ENCODE measurements at places on chromosomes 7 and 10.

- DNase-seq = no peak
Observed at GRCh38 chr10:34966040-34966439, 124.1 kb downstream of the CUL2 start.

GRCh38 chr10:103922659-103923058 is 4.7 kb upstream of the STN1 start:
- DNase-seq = no peak

- no peak for DNase-seq
Observed at GRCh38 chr7:99459087-99459486, 6.9 kb downstream of the ATP5MF start.

DNA sequence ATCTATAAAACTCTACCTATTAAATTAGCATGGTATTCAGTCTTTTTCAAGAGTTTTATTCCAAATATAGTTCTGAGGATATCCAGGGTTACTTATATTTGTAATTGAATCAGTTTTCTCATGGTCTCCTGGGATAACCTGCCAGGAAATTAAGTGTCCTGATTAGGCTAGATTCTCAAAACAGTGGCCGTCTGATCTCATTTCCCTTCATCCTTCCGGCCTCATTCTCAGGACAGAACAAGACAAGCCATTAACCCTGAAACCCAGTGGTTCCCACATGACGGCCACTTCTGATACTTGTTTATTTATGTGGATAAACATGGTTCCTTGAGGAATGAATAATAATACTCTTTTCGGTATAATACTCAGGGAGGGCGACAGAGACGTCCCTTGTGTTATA is 417.6 kb upstream of the POT1 start:
- no peak for DNase-seq

- DNase-seq = no peak
Observed at GRCh38 chr10:26217396-26218086, 967 bp downstream of the GAD2 start.

DNA sequence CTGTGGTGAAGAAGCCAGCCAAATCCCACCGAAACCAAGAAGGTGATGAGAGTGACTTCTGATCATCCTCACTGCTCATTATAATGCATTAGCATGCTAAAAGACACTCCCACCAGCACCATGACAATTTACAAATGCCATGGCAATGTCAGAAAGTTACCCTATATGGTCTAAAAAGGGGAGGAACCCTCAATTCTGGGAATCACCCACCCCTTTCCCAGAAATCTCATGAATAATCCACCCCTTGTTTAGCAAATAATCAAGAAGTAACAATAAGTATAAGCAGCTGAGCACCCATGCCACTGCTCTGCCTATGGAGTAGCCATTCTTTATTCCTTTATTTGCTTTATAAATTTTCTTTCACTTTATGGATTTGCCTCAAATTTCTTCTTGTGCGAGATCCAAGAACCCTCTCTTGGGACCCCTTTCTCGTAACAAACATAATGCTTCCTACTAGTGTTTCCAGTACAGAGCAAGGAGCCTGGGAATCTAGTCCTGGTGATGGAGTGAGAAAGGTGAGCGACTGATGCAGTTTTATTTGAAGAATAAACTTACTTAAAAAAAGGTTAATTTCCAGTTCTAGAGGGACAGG is 18.4 kb upstream of the EXOC6 start:
- DNase-seq = no peak

GRCh38 chr10:97169063-97169462 is 16.7 kb downstream of the SLIT1 start:
- no peak for DNase-seq

GRCh38 chr7:120926943-120927346 is 23.6 kb upstream of the ING3 start:
- DNase-seq = no peak

- DNase-seq = no peak
Observed at GRCh38 chr10:84224411-84225028, 824 bp downstream of the LRIT2 start.

DNA sequence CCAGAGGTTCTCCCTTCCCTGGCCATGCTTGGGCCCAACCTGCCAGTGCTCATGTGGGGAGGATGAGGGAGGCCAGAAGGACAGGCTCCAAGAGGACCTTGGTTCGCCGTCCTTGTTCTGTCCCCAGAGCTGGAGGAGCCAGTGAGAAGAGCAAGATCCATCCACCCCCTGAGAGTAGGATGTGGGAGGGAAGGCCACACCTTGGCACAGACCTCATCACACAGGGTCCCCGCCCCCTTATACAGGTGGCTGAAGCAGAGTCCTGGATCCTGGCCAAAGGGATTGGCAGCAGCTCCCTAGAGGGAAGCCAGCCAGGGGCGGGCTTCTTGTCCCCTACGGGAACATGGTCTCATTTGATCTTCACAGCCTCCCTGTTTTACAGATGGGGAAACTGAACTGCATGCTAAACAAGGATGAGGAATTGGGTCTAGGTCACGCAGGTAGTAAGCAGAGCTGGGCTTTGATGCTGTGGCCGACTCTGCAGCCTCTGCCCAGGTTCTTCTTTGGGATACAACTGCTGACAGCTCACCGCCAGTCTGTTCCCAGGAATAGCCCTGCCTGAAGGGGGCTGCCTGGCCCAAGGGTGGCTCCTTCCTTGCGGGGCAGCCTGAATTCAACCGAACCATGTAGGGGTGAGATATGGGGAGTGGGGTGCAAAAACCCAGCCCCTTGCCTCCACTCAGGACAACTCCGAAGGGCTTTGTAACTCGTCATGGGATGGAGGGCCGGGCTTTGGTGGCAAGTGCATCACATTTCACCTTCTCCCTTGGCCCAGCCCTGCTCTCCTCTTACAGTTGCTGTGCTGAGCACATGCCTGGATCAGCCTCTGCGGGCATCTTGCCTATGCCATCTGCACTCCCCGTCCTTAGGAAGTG is 62.2 kb upstream of the KDM7A start:
- no peak for DNase-seq

GRCh38 chr7:55024776-55025175 is 6.0 kb downstream of the EGFR start:
- DNase-seq = no peak

- DNase-seq = no peak
Observed at GRCh38 chr7:40306596-40306995, 171.8 kb downstream of the SUGCT start.

DNA sequence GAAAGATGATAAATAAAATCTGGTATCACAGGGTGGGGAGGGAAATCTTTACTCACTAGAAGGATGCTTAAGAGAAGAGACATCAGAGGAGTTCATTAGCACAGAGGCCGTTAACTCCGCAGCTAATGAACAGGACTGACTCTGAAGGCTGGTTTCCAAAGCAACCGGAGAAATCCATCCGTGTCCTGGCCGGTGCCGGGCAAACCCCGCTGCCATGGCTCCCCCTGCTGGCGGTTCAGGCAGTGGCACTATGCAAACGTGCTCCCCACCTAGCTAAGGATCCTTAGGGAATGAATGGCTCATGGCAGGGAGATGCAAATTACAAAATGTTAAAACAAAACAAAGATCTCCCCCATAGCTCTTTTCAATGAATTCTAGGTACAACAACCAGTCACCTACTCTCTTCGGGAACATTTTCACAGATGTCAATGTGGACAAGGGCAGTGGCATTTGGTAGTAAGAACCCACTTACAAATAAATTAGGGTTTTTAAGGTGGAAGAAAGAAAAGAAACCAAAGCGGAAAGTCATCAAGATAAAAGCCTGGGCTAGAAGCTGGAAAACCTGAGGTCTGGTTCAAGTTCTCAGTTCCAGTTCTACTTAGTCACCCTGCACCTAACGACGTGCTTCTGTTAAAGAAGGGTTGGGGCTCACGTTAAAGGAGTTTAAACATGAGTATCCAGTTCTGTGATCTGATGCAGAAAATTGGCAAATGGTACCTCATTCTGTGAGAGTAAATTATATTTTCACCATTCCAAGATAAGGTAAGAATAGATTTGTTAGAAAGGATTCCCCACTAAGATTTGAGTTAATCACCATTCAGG is 138.2 kb downstream of the SVIL start:
- peak; percentile 34 for DNase-seq

GRCh38 chr10:62252051-62252450 is 16.6 kb downstream of the RTKN2 start:
- no peak for DNase-seq

DNA sequence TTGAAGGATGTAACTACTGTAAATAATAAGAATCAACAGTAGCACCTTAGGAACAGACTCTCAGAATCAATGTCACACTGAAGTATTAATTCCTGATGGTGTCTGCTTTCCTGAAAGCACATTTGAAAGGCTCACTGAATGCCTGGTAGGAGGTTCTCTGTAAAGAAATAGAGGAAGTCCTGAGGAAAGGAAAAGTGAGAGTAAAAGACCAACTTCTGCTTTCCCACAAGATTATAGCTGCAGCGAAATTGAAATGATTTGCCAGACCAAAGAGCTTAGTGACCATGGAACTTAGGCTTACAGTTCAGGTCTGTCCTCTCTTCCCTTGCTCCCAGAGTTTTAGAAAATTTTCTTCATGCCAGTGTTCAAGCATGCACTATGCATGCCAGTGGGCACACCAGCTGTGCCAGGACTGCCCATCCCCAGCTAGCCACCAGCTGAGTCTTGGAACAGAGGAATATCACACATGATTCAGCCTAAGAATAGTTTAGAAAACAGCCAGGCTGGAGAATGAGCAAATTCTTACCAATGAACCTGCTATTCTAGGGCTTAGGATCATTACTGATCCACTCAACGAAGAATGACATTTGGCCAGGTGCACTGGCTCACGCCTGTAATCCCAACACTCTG is 123.2 kb downstream of the HERPUD2 start:
- no peak for DNase-seq

- DNase-seq = no peak
Observed at GRCh38 chr10:88065383-88066049, 202.1 kb downstream of the PTEN start.

- DNase-seq = no peak
Observed at GRCh38 chr7:81161451-81162075, 242.7 kb upstream of the SEMA3C start.

GRCh38 chr10:72043016-72043834 is 45.1 kb downstream of the SPOCK2 start:
- DNase-seq = no peak

DNA sequence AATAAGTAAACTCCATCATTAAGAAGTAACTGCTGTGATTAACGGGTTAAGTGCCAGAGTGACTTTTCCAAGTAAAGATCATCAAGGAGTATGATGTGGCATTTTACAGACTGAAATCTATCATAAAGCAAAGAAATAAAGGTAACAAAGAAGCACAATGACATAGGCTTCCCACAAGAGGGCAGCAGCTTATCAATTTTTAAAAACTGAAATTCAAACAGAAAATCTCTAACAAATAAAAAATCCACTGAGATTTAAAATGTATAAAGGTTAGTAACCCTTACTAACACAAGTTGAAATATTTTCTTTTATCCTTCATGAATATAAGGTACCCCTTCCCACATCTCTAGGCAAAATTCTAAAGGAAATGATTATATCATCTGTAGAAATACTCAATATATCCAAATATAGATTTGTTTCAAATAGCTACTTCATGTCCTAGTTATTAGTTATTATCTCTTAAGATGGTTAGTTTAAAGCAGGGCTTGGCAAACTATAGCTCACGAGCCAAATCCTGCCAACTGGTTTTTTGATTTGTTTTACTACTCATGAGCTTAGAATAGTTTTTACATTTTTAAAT is 29.2 kb downstream of the FAM3C start:
- no peak for DNase-seq

- DNase-seq = no peak
Observed at GRCh38 chr7:47438411-47439029, 143.4 kb downstream of the TNS3 start.

GRCh38 chr10:80202934-80203834 is 2.2 kb downstream of the ANXA11 start:
- peak; percentile 67 for DNase-seq

- no peak for DNase-seq
Observed at GRCh38 chr7:130273081-130273932, 6.6 kb downstream of the CPA2 start.

GRCh38 chr10:8079126-8079525 is 24.6 kb downstream of the GATA3 start:
- no peak for DNase-seq

- DNase-seq = no peak
Observed at GRCh38 chr7:17477182-17477581, 178.7 kb downstream of the AHR start.

GRCh38 chr7:127821146-127821545 is 169.2 kb downstream of the SND1 start:
- no peak for DNase-seq

GRCh38 chr10:86723009-86723408 is 33.4 kb upstream of the BMPR1A start:
- DNase-seq = no peak

- no peak for DNase-seq
Observed at GRCh38 chr10:122245136-122245535, 26.0 kb upstream of the BTBD16 start.

DNA sequence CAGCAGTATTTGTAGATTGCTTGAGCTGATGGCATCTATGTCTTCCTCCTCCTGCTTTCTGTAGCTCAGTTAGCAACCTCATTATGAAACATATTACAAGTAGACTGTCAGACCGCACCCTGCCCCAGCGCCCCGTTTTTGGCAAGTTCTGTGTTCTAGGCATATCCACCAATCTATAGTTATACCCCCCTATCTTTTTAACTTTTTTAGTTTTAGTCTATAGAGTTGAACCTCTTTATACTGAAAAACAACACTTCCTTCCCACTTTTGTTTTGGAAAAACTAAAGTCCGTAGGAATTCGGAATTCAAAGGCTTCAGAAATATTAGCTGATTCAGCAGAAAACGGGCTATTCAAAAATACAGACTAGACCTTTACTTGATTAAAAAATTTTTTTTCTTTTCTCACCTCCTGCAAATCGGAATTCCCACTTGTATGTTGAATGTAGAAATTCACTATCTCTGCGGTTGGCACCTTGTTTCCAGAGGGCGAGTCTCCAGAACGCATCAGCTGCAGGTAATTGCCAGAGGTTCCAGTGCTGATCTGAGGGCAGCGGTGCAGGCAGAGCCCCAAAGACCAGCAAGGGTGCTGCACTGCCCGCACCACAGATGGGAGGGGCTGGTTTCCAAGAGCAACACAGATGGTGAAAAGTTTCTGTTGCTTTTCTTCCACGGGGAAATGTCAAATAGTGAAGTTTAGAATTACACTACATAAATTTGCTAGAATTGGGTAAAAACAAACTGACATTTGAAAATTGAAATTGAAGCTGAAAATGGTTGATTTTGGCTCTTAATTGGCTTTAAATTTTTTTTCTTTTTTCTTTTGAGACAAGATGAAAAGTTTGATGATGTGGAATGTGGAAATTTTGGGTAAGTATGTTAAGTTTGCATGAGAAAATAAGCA is 2.2 kb upstream of the FZD8 start:
- DNase-seq = no peak

DNA sequence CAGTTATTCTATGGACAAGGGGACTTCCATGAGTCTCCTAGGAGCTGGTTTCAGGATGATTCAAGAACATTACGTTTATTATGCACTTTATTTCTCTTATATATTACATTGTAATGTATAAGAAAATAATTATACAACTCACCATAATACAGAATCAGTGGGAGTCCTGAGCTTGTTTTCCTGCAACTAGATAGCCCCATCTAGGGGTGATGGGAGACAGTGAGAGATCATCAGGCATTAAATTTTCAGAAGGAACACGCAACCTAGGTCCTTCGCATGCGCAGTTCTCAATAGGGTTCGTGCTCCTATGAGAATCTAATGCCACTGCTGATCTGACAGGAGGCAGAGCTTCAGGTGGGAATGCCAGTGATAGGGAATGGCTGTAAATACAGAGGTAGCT is 137.9 kb downstream of the ANKRD30A start:
- DNase-seq = no peak

- no peak for DNase-seq
Observed at GRCh38 chr10:74677951-74678350, 148.4 kb upstream of the KAT6B start.

- DNase-seq = no peak
Observed at GRCh38 chr10:74859546-74859945, 33.1 kb downstream of the KAT6B start.

All from activated T-helper 2 cell treated with anti-CD3 and anti-CD28 coated beads, Interferon-gamma antibody, Interleukin-2, Interleukin-4, amounts not matched to agents 10 μg/mL and 5 μg/mL and 100 μg/mL, durations not matched to agents 14 hours and 24 hours and 36 hours (primary cell).